Stimulated activated naive CD4-positive, alpha-beta T cell treated with Interleukin-2 at 50 U/mL for 16 hours (primary cell): ENCODE measurements at places on chromosomes 1 and 21.

DNA sequence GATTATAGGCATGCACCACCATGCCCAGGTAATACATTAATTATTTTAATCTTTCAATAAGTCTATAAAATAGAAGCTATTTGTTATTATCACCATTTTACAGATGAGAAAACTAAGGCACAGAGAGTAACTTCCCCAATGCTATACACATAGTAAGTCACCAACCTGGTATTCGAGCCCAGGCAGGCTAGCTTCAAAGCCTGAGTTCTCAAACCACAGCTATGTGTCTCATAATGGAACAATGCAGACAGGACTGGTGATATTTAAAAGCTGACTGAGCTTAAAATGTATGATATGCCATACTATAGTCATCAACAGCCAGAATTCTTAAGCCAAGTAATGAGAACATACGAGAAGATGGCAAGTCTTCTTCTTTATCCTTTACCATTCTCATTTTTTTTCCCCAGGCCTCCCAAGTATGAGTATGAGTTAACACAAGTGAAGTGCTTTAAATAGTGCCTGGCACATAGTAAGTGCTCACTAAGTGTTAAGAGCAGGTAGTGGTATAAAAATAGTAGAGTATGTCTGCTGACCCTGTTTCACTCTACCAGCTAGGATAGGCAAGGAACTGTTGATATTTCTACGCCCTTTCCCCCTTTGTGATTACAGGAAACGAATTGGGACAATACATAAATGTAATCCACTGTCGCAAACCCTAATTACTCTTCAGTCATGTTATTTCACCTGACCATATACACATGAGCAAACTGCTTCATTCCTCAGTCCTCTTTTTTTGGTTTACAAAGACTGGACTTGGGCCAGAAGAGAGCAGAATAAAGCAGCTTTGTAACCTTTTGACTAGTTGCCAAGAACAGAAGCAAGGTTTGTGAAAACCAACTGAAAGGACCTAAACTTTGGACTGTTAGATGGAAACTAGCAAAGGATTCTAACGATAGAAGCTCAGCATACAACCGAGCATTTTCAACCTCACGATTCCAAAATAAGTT, 9.5 kb downstream of the EYA3 start:
- no peak for DNase-seq

- no peak for DNase-seq
Observed at GRCh38 chr1:85935234-85935633, 221.3 kb downstream of the COL24A1 start.

- DNase-seq = no peak
Observed at GRCh38 chr1:115238336-115239147, 99.5 kb downstream of the NGF start.

DNA sequence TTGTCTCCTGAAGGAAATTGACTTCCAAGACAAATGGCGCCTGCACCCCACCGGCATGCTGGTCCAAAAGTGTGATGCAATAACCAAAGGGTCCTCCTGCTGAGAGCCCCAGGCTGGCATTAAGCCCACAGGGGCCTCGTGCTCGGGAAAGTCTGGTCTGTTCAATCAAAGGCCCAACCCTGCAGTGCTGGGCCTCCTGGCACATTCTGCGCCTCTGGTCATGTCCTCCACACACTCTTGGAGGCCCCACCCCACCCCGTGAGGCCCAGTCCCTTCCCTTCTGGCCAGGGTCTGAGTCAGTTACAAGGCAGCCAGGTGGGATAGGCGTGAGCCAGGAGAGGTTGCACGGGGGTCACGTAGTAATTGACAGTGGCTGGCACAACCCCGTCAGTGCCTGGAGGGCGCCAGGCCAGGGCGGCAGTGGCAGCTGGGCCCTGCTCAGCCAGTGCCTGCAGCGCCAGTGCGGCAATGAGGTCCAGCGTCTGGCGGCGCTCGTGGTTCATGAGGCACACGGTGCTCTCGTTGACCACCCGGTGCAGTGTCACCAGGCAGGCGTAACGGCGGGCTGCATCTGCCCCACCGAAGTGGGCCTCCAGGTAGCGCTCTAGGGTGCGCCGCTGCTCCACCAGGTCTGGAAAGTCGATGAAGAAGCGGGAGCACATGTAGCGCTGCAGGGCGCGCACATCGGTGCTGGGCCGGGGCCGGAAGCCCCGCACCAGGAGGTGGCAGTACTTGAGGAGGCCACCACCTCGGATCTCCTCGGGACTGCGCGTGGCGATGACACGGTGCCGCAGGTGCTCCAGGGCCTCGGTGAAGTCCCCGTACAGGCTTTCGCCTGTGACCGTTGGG, 6.8 kb downstream of the TENT5B start:
- no peak for DNase-seq

GRCh38 chr1:34360574-34360973, 183.9 kb downstream of the C1orf94 start:
- no peak for DNase-seq

DNA sequence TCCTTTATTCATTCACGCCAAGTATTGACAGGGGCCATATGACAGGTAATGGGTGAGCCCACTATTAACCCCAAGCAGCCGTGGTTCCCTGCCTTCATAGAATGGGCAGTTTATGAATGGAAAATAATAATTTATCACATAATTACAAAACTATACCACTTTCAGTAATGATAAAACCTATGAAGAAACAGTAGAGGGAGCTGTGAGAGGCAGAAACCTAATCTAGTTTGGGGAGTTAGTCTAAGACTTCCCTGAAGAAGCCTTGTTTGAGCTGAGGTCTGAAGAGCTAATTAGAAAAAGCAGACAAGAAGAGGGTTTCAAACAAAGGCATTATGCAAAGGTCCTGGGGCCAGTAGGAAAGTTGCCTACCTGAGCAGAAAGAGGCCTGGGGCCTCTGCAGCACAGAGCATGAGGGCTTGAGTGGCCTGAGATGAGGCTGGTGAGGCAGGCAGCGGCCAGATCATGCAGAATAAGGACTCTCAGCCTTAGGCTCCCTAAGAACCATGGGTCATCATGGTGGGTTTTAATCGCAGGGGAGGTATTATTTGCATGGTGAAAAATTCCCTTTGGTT, 142.8 kb downstream of the ATG4C start:
- no peak for DNase-seq

- DNase-seq = no peak
Observed at GRCh38 chr21:37437376-37438080, 71.0 kb downstream of the DYRK1A start.

GRCh38 chr1:27351541-27352107, 9.8 kb downstream of the SYTL1 start:
- DNase-seq = no peak

DNA sequence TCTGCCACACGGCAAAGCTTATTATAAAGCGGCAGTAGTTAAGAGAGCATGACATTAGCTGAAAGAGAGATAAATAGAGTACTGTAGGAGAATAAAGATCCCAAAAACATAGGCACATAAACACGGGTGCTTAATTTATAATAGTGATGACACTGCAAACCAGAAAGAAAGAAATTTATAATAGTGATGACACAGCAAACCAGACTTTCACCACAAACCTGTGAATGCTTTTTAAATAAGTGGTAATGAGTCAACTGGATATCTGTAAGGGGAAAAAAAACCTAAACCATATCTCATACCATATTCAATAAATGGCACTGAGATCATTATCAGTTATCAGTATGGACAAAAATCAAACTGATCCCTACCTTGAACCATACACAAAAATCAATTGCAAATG, 25.5 kb downstream of the USP1 start:
- DNase-seq = no peak

- DNase-seq = no peak
Observed at GRCh38 chr1:217139513-217139912, 416.3 kb upstream of the ESRRG start.

GRCh38 chr1:247064304-247064703, 14.3 kb downstream of the ZNF670 start:
- DNase-seq = no peak

- no peak for DNase-seq
Observed at GRCh38 chr1:112995890-112996289, 39.9 kb upstream of the SLC16A1 start.

GRCh38 chr1:65195495-65196417, 47.8 kb downstream of the AK4 start:
- no peak for DNase-seq

GRCh38 chr1:229342656-229343569, at the start of gene CCSAP:
CCSAP (minus strand) TSS chr1:229343047; CDS start chr1:229342465, 582 bp downstream.
- peak; percentile 60 for DNase-seq

DNA sequence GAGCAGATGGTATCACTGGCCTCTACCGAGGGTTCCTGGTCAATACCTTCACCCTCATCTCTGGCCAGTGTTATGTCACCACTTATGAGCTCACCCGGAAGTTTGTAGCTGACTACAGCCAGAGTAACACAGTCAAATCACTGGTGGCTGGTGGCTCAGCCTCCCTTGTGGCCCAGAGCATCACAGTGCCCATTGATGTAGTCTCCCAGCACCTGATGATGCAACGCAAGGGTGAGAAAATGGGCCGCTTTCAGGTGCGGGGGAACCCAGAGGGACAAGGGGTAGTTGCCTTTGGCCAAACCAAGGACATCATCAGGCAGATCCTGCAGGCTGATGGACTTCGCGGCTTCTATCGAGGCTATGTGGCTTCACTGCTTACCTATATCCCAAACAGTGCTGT, 6.1 kb downstream of the SLC25A44 start:
- DNase-seq = no peak

DNA sequence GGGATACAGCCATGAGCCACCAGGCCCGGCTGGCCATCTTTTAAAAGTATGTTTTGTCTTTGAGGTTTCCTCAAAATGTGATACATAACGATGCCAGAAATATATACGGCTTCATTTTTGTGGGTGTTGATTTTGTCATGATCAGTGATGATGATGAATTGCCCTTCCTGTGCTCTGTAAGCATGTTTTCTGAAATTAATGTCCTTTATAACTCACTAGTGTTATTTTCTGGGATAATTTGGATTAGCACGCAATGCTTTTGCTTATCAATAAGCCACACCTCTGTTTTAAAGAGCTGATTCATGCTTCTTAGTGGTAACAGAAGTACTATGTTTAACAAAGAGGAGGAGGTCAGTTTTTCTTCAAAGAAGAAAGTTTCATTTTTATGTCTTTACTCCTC, 25.6 kb downstream of the PHACTR4 start:
- no peak for DNase-seq

GRCh38 chr1:229203030-229203751, 67.7 kb upstream of the RAB4A start:
- no peak for DNase-seq

GRCh38 chr21:41090981-41091380, 77.0 kb upstream of the BACE2 start:
- DNase-seq = no peak

DNA sequence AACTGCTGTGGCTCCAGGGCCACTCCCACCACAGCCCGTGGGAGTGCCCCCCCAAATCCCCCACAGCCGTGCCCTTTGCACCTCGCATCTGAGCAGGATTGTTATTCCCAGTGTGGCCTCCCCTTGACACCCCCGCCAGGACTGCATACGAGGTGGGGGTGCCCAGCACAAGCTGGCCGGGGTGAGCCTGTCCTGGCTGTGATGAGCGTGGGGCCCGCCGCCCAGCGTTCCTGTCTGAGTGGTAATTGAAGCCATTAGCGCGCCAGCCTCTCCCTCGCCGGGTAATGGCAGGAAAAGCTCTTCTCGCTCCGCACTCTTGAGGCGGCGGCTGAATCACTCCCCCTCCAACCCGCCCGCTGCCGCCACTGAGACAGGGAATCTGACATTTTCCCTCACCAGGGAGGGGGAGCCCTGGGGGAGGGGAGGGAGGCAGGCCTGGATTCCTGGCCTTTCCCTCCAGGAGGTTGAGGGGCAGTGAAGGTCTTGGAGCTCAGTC, 27.7 kb downstream of the PTPRF start:
- no peak for DNase-seq

DNA sequence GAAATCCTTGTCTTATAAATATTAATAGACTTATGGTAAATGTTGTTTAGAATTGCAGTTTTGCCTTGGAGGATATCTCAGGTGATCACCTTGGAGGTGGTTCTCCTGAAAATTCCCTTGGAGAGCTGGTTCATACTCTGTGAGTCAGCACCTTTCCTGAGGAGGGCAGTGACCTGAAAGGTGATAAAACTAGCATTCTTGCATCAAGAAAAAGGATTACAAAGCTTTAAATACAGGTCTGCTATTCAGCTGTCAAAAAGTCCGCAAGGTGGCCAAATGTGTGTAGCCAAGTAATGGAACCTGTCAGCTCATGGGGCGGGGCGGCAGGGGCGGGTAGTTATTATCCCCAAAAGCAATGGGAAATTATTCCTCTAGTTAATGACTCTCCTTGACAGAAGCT, 52.8 kb upstream of the EDARADD start:
- no peak for DNase-seq

- no peak for DNase-seq
Observed at GRCh38 chr1:85148524-85149250, 52.1 kb downstream of the SYDE2 start.

- DNase-seq = no peak
Observed at GRCh38 chr1:1082776-1083415, 8.8 kb upstream of the RNF223 start.
